Pancreas (tissue), 10 donors: ENCODE measurements at places on chromosomes 4 and X.

DNA sequence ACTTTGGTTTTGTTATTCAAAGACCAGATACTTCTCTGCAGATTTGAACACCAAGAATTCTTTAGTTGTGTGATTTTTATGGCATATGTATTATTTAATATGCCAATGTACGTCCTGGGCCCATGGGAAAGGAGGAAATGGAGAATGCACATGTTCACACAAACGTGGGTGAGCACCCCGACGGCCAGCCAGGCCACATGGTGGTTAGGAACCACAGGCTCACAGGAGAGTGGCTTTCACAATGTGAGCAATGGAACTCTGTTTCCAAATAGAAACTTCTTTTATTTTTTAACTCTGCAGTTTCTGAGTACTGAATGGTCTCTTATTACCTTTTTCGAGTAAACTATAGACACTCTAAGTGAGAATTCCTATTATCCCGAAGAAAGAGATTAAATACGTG, 58.0 kb upstream of the UNC5C start:
- DNase-seq, result no peak

- DNase-seq, result no peak
Observed at GRCh38 chr4:77496457-77496856, 109.2 kb upstream of the CXCL13 start.

DNA sequence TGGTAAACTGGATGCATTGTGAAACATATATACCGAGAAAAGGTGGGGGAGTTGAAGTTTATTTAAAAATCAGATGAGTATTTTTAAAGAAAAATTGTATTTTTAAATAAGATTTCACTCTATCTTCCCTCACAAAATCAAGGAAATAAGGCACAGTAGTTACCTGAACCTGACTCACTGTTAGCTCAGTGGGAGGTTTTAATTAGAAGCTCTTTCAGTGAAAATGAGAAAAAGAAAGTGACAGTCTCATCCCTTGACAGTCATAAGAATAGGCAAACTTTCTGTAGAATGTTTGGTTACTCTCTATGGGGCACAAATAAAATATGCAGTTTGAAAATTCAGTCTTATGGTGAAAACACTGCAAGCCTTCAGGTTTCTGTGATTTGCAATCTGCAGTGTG, 49.7 kb downstream of the GRXCR1 start:
- DNase-seq, result no peak

- peak; percentile 20 for DNase-seq
Observed at GRCh38 chr4:663046-663437, 11.0 kb downstream of the ATP5ME start.

- DNase-seq, result no peak
Observed at GRCh38 chr4:156505341-156505955, 466.2 kb downstream of the PDGFC start.

- DNase-seq, result no peak
Observed at GRCh38 chr4:152633118-152633517, 46.7 kb downstream of the TMEM154 start.

DNA sequence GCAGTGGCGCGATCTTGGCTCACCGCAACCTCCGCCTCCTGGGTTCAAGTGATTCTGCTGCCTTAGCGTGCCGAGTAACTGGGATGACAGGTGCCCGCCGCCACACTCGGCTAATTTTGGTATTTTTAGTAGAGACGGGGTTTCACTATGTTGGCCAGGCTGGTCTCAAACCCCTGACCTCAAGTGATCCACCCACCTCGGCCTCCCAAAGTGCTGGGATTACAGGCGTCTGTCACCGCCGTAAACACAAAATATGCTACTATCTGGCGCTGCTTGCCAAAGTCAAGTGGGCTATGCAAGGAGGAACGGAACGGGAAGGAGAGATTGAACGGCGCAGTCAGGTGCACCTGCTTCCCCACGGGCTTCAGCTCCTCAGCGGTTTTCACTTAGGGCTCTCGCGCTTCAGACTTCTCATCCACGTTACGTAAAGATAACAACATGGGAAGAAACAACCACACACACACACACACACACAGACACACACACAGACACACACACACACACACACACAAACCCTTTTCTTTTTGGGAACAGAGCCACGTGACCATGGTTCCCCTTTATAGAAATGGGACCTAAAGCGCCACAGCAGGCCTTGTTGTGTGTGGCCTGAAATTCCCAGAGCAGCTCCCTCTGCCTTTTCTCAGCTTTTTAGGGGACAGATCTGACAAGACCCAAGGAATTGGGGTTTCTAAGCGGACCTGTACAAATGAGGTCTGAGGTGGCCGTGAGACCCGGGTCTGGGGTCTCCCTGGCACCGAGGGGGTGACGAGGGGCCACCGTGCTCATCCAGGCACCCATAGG, 1.5 kb downstream of the P2RY8 start:
- peak; percentile 32 for DNase-seq

DNA sequence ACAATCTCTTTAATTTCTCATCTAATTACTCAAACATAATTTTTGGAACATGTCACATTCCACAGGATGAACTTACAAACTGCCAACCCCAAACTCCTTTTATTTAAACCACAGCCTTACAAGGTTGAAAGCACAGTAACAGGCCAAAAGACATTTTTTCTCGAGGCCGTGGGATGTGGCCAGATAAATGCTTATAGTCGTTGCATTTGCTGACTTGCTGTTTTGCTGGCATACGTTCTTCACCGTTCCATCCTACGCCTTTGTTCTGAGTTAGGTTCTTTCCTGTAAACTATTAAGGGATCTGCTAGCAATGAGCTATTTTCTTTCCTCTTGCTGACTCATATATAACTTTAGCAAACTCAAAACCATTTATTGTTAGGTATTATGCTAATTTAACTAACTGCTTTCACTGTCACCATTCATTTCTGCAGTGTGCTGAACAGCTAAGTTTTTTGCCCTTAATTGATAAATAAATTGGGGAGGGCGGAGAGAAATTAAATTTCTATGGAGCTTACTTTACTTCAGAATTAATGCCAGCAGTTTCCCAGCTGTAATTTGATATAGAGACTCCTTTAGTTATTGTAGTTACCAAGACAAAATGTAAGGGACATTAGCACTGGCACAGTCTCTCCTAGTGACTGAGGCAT, 135.1 kb upstream of the PACRGL start:
- no peak for DNase-seq

DNA sequence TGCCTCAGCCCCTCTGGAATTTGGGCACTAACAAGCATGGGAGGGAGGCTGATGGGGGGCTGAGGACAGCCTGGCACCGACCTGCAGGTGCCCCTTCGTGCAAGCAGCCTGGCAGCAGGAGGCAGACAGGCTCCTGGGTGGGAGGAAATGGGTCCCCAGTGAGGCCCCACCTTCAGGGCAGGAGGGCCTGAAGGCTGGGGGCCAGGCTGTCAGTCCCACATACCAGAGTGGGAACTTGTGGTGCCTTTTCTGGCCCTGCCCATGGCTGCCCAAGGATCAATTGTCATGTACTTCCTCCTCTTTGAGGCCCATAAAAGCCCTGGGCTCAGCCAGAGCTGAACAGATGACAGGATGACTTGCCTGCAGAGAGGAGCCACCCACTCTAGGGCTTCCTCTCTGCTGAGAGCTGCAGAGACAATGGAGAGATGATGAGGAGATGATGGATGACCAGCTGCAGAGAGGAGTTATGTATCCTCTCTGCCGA, 141.0 kb downstream of the PDHA2 start:
- no peak for DNase-seq

DNA sequence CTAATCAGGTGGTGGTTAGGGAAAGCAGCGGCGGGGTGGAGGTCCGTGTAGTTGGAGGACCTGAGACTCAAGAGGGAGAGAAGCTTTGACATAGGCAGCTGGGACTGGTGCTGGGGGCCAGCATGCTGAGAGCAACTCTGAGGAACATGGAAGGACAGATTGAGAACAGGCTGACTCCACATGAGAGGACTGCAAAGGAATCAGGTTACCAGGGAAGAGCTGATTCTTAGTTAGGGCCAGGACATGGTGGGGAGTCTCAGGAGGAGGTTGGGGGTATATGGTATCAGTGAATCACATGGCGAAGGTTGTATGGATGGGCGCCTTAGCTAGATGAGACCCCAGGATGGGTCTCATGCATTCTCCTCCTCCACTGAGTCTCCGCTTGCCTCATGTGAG, 264.0 kb upstream of the BOD1L1 start:
- DNase-seq, result no peak

DNA sequence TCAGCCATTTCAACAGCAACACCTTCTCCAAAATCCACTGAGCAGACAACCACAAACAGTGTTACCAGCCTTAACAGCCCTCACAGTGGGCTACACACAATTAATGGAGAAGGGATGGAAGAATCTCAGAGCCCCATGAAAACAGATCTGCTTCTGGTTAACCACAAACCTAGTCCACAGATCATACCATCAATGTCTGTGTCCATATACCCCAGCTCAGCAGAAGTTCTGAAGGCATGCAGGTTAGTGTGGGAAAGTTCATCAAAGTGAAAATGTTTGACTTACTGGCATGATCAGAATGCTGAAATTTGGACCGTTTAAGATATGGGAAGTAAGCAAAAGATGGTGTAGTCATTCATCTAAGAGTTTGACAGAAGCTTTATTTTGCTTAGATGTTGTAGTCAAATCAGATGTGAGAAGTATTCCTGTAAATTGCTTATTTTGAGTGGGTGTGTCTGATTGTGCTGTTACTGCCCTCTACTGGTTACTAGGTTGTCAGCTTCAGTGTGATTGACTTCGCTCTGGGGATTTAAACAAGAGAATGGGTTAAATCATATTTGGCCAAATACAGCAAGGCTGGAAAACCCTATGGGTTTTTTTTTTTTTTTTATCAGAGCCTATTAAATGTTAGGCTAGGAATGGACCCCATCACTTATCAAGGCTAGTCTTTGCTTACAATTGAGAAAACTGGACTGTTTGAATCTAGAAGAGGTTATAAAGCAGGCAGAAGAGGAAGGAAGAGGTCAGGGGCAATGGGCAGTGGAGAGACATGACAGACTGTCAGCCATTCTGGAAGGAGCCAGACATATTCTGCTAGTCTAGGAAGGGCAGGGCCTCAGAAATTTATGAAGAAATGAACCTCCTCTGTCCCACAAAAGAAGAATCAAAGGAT, 130.3 kb downstream of the DIPK2B start:
- peak; percentile 16 for DNase-seq

GRCh38 chr4:158050942-158051341, 121.9 kb downstream of the GASK1B start:
- no peak for DNase-seq

DNA sequence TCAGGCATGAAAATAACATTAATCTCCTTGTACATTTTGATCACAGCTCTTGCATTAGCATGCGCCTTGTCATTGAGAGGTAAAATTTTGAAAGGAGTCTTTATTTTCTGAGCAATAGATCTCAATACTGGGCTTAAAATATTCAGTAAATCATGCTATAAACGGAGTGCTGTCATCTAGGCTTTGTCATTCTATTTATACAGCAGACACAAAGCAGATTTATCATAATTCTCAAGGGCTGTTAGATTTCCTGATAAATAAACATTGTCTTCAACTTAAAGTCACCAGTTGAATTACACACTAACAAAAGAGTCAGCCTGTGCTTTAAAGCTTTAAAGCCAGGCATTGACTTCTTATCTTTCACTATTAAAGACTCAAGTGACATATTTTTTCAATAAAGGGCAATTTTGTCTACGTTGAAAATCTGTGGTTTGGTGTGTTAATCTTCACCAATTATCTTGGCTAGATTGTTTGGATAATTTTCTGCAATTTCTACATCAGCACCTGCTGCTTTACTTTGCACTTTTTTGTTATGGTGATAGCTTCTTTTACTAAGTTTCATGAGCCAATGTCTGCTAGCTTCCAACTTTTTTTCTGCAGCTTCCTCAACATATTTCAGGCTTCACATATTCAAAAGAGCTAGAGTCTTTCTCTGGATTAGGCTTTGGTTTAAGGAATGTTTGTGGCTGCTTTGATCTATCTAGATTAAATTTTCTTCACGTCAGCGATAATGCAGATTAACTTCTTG, 27.9 kb upstream of the UGT2B4 start:
- no peak for DNase-seq

DNA sequence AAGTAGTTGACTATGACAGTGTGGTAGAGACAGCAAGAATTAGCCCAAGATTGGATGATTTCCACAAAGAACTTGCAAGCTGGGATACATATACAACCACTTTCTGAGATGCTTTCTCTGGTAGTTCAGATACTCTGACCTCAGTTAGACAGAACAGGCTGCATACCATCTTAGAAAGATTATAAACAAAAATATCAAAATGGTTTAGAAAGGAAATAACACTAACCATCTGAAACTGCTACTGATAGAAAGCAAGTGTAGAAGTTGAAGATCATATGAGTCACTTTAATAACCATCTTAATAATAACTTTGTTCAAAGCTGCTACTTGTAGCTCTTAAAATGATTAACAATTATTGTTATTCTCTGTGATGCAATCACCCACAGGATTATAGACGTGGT, 255.4 kb upstream of the TTC29 start:
- no peak for DNase-seq

- DNase-seq, result no peak
Observed at GRCh38 chr4:5018603-5019002, 655 bp downstream of the CYTL1 start.

DNA sequence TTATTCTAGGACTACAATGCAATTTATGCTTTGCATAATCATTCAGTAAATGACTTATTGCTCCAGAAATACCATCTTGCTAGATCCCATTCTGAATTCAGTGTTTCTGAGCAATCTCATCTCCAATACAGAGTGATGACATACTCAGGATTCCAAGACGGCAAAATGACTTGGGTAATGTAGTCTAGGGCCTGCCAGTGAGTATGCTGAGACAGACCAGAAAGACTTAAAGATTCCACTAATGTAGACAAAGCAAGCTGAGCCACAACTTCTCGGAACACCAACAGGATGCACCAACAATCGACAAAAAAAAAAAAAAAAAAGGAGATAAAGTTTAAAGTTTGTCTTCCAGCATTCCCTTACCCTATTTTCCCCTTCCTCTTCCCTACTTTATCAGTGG, 919 bp upstream of the SEC24B start:
- no peak for DNase-seq

DNA sequence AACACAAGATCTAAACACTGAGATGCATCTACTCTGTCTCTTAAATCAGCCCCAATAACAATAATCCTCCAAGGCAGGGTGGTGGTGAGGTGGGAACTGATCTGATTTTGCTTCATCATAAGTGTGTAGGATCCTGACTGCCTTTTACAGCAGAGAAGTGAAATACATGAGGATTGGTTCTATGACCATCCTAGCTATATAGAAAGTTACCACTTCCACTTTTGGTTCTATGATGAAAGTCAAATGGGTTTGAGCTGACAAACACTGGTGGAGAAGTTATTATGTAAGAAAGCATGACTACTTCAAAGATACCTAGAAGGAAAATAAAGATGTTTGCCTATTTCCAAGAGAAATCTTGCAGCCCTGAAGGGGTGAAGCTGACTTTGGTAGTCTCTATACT, 181.6 kb downstream of the NKX6-1 start:
- no peak for DNase-seq

DNA sequence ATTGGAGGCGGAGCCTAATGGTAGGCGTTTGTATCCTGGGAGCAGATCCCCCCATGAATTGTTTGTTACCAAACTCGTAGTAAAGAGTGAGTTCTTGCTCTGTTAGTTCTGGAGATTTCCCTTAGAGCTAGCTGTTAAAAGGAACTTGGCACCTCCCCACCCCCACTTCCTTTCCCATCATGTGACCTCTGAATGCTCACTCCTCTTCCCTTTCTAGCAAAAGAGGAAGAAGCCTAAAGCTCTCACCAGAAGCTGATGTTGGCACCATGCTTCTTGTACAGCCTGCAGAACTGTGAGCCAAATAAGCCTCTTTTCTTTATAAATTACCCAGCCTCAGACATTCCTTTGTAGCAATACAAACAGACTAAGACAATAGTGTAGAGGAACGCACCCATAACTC, 13.8 kb upstream of the ATOH1 start:
- DNase-seq, result no peak

- peak; percentile 67 for DNase-seq
Observed at GRCh38 chr4:112516471-112517066, 589 bp upstream of the NEUROG2 start.

- DNase-seq, result peak; percentile 29
Observed at GRCh38 chr4:3218824-3219760, 29.9 kb upstream of the MSANTD1 start.
